Forelimb muscle (tissue), 1 donor: ENCODE measurements at places on chromosomes 12 and 14. TPM values are rescaled to one million over a fixed set of nuclear protein-coding genes. Genes with fewer than 3 reads are reported as not detected.

DNA sequence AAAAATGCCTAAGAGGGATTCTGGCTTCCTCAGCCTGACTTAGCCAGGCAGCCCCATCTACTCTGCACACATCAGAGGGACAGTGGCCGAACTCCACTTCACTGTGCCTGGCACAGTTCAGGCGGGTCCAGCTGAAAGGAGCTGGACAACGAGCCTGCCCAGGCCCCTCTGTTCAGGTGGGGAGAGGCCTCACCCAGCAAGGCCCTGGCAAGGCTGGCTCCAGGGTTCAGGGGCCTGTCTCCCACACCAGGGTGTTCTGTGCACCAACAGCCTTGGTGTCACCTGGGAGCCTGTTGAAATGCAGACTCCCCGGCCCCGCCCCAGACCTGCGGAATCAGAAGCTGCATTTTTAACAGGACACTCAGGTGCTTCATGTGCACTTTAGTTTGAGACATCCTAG is 9.8 kb downstream of the FAM181A start:
- DNase-seq, result no peak

DNA sequence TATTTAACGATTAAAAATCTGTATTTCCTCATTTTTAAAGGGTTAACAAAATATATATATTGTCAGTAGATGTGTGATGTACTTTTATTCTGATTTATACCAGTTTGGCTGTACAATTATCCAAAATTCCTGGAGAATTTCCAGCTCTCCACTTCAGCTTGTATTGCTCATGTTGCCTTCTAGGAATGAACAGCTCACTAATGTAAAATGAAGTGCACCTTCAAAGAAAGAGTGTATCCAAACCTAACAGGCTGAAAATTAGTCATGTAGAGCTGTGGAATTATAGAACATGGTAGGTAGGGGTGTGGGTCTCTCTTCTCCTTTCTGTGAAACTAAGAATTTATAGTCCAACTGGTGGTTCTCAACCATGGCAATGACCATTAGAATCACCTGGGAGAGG is 362.0 kb downstream of the ETNK1 start:
- DNase-seq, result no peak

GRCh38 chr14:91613459-91614112 is 103.5 kb upstream of the PPP4R3A start:
- DNase-seq, result no peak

DNA sequence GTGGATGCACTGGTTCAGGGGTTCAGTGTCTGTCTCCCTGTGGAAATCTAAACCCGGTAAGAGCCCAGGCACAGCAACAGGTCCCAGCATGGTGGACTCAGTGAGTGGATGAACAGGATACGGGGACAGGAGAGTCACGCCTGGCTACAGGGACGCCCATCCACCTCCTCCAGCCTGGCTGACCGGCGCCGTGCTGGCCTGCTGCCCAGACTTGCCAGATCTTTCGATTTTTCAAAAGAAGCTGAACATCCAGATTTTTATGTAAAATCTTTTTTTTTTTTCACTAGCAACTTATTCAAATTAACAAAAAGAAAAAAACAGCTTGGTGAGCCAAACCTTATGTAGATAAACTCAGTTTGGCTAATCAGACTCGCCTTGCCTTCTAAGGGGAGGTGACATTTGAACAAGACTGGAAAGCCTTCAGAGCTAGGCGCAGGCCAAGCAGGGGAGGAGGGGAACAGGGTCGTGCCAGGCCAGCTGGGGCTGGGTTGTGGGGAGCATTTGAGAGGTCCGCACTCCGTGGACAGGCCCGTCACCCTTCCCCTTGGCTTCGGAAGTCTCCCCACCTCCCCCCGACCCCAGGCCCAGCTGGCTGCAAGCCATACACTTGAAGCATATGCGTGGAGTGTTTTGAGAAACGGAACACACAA is 87.8 kb upstream of the NCOR2 start:
- peak; percentile 51 for DNase-seq

Gene ELK3
- 33.0 TPM for polyA plus RNA-seq

GRCh38 chr12:28140404-28140803 is 49.9 kb upstream of the CCDC91 start:
- DNase-seq, result no peak

DNA sequence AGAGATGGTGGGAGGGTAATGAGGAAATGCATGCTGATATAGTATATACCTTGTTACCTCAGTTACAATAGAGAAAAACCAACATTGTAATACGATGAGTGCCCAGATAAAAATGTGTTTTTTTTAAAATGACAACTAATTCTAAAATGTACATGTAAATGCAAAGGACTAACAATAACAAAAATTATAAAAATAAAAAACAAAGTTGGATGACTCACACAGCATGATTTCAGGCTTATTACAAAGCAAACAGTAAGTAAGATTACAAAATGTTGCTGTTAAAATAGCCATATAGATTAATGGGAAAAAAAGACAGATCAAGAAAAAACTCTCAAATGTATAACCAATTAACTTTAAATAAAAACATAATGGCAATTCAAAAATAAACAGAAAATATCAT is 1099.4 kb downstream of the FSCB start:
- DNase-seq, result no peak

DNA sequence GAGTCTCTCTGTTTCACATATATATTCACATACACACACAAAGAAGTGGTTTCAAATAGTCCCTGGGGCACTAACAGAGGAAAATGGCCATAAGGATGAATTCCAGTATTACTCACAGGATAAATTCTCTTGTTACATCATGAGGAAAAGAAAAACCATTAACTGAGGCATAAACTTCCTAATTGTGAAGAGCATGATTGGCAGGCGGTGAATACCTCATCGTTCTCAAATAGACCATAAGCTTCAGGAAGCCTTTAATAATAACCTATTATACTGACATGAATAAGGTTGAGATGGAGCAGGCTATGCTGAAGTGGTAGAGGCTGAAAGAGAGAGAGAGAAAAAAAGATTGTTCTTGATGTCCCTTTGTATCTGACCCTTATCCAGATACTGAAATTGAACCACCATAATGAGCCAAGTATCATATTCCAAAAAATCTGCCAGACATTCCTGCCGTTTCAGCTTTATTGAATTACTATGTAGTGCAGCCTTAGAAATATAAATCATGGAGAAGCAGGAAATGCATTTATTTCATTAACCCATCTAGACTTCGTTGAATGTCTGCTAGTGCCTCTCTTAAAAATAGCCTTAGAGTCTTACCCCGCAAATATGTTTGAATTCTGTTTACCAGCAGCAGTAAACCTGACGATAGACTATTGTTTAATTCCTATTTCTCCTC is 86.8 kb downstream of the NUAK1 start:
- no peak for DNase-seq

Gene ETFRF1
- 28.8 TPM for polyA plus RNA-seq

- no peak for DNase-seq
Measured at GRCh38 chr14:105818712-105819005, 292.3 kb downstream of the TMEM121 start.

DNA sequence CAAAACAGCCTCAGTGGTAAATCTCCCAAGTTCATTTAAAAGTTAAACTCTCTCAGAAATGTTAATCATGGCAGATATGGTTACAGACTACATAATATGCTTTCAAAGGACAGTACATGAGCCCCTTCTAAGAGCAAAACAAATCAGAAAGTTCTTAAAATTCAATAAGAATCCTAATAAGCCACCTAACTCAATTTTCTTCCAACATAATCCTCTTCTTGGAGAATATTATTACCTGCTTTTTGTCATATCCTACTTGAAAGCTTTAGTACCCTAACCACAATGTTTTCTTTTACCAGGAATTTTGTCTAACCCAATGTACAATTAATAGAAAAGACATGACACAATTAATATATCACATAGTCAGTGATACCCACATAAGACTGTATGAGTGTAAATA is 236.5 kb upstream of the ATP2B1 start:
- DNase-seq, result no peak

DNA sequence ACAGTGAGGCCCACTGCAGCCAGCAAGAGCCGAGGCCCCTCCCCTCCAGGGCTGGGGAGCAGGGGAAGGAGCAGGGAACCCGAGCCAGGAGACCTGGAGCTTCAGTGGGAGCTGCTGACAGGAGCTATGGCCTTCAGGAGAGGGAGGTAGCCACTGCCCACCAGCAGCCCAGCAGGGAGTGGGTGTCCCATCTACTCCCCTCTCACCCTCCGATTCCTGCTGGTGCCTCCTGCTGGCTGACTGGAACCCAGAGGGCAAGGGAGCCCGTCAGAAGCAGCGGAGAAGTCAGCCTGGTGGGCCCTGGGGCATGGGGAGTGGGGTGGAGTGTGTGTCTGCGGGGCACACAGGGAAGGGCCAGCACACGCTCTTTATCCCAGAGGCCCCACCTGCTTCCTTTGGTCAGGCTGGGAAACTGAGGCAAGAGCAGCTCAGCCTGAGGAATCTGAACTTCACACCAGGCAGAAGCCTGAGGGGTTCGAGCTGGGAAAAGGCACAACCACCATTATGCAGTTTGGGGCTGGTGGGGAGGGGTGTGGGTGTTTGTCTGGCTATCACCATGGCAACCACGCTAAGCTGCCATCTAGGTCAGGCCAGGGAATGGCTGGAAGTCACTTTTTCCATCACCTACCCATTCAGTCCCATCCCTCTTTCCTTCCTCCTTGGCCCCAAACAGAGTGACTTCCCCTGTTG is 36.8 kb upstream of the PLEKHG6 start:
- DNase-seq, result no peak

GRCh38 chr12:124774054-124774461 is 89.6 kb downstream of the SCARB1 start:
- DNase-seq, result no peak

GRCh38 chr12:27865421-27865820 is 85.4 kb upstream of the MANSC4 start:
- no peak for DNase-seq

- no peak for DNase-seq
Measured at GRCh38 chr14:30177781-30178180, 250.1 kb upstream of the PRKD1 start.

Gene TMEM229B
- polyA plus RNA-seq, result 0.39 TPM

Gene PTPRO
- 0.63 TPM for polyA plus RNA-seq

DNA sequence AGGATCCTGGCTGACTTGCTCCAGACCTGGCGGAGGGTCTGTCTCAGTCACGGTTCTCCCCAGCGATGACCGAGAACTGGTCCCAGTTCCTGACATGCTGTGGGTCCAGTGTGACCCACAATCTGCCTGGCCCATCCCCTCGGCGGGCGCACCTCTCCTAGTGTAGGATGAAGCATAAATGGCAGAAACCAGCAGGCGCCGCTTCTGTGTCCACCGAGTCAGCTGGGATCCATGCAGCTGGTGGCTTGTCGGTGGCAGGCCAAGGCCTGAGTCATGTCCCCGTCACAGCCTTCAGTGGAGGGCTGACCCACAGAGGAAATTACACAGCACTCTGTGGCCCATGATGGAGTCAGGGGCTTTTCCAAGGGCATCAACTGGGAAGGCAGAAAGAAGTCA is 38.5 kb downstream of the NFKBIA start:
- DNase-seq, result no peak

Gene TAS2R9
- polyA plus RNA-seq, result not detected

GRCh38 chr12:55743406-55744339 is 751 bp downstream of the GDF11 start:
- DNase-seq, result no peak

- no peak for DNase-seq
Measured at GRCh38 chr14:76918782-76919394, 92.7 kb downstream of the LRRC74A start.

Gene SLC6A15
- polyA plus RNA-seq, result 2.9 TPM

- no peak for DNase-seq
Measured at GRCh38 chr12:19428246-19428645, 11.0 kb upstream of the AEBP2 start.

DNA sequence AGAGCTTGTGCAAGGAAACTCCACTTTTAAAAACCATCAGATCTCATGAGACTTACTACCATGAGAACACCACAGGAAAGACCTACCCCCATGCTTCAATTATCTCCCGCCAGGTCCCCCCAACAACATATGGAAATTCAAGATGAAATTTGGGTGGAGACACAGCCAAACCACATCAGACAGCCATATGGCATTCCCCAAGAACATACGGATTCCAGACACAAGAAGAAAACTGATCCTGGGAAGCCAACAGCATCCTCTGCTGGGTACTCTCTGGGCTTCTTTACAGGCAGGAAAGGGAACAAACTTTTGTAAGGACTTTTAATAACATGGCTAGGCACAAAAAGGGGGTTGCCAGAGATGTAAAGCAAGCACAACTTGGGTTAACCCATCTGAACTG is 127.2 kb downstream of the TMEM132C start:
- DNase-seq, result no peak

Gene OAS2
- 2.1 TPM for polyA plus RNA-seq

GRCh38 chr12:2229661-2230539 is 177.1 kb downstream of the CACNA1C start:
- no peak for DNase-seq

- DNase-seq, result no peak
Measured at GRCh38 chr12:129971721-129972120, 67.9 kb upstream of the TMEM132D start.

GRCh38 chr12:115944837-115945490 is 332.5 kb downstream of the MED13L start:
- no peak for DNase-seq

Gene NEUROD4
- not detected for polyA plus RNA-seq

DNA sequence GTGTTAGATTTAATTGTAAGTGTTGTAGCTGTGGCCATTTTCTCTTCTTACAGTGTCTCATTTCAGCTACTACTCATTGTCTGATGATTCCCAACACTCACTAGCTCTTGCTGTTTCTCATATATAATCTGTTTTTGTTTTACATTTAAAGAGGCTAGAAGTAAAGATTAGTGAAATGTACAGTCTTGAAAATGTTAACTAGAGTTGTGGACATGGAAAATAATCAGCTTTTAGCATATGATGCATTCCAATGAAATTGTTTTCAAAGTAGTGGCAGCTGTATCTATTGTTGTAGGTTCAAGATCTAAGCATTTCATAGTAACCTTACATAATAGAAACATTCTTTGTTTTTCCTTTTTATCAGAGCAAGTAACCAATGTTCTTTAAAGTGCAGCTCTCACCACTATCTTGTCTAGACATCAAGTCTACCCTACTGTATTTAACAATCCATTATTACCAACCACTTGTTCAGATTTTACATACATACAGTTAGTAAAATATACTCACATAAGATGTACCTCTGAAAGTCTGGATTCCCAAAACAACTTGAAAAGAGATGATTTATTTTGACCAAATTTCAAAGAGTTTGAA is 76.9 kb downstream of the PPHLN1 start:
- no peak for DNase-seq

Gene FIGNL2
- polyA plus RNA-seq, result 1.2 TPM

- no peak for DNase-seq
Measured at GRCh38 chr12:108119974-108120862, 8.9 kb upstream of the WSCD2 start.

GRCh38 chr12:62799126-62799736 is 135.7 kb downstream of the PPM1H start:
- DNase-seq, result peak; percentile 39

Gene FAM90A1
- polyA plus RNA-seq, result 1.8 TPM
